Pancreas (tissue), 10 donors: ENCODE measurements at places on chromosomes 2 and 18. TPM values are rescaled to one million over a fixed set of nuclear protein-coding genes. Genes with fewer than 3 reads are reported as not detected.
A peak's percentile ranks its signal among the peaks of the same experiment; 100 is the strongest.

GRCh38 chr2:134372611-134373131 lies 118.8 kb downstream of the MGAT5 start:
- no peaks in the 10 kb centered on the region for H3K27me3 ChIP-seq
- DNase-seq, result no peak

- H3K4me1 ChIP-seq, result peaks cover 5% of the 10 kb centered on the region
- no peaks in the 10 kb centered on the region for H3K27me3 ChIP-seq
- H3K27ac ChIP-seq, result no peak overlapping the region
- no peak for DNase-seq
These were observed 114.6 kb downstream of the DOCK10 start for GRCh38 chr2:224927646-224928173.

Gene VWA3B
- not detected for total RNA-seq

GRCh38 chr2:24164416-24164973 lies 10.4 kb upstream of the FAM228A start:
- DNase-seq, result peak; percentile 17
- no peaks in the 10 kb centered on the region for H3K27me3 ChIP-seq
- H3K36me3 ChIP-seq, result no peaks in the 10 kb centered on the region
- H3K4me3 ChIP-seq, result no peak overlapping the region
- H3K27ac ChIP-seq, result no peak overlapping the region

Gene MAP3K19
- not detected for total RNA-seq

GRCh38 chr2:129775952-129776653 lies 203.4 kb upstream of the RAB6C start:
- H3K27me3 ChIP-seq, result no peaks in the 10 kb centered on the region
- H3K36me3 ChIP-seq, result no peaks in the 10 kb centered on the region
- no peak overlapping the region for H3K27ac ChIP-seq
- H3K4me1 ChIP-seq, result no peaks in the 10 kb centered on the region
- H3K4me3 ChIP-seq, result no peak overlapping the region

- no peaks in the 10 kb centered on the region for H3K36me3 ChIP-seq
- no peak overlapping the region for H3K27ac ChIP-seq
- no peak for DNase-seq
- H3K4me1 ChIP-seq, result no peaks in the 10 kb centered on the region
These were observed 142.3 kb downstream of the ACOXL start for GRCh38 chr2:110874453-110875383.

DNA sequence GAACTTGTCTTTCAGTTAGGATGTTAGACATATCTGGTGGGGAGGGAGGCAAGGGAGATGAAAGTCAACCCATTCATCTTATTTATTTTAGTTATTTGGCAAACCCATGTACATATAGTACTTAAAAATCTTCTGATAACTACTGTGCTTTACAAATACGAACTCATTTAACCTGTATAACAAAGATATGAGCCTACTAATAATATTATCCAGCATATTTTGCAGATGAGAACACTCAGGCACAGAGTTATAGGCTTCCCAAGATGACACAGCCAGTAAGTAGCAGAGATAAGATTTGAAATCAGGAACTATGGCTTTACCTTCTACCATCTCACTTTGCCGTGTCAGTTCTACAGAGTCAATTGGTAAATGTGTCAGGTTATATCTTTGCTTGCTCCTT lies 262.6 kb upstream of the DOK6 start:
- no peaks in the 10 kb centered on the region for H3K27me3 ChIP-seq
- no peaks in the 10 kb centered on the region for H3K4me1 ChIP-seq
- no peak overlapping the region for H3K27ac ChIP-seq
- DNase-seq, result no peak
- H3K4me3 ChIP-seq, result no peak overlapping the region
- H3K36me3 ChIP-seq, result no peaks in the 10 kb centered on the region

- DNase-seq, result no peak
- no peaks in the 10 kb centered on the region for H3K36me3 ChIP-seq
- no peaks in the 10 kb centered on the region for H3K4me1 ChIP-seq
These were observed 354.2 kb upstream of the GALNT5 start for GRCh38 chr2:156903335-156903734.

Gene GAREM2
- 4.0 TPM for total RNA-seq

DNA sequence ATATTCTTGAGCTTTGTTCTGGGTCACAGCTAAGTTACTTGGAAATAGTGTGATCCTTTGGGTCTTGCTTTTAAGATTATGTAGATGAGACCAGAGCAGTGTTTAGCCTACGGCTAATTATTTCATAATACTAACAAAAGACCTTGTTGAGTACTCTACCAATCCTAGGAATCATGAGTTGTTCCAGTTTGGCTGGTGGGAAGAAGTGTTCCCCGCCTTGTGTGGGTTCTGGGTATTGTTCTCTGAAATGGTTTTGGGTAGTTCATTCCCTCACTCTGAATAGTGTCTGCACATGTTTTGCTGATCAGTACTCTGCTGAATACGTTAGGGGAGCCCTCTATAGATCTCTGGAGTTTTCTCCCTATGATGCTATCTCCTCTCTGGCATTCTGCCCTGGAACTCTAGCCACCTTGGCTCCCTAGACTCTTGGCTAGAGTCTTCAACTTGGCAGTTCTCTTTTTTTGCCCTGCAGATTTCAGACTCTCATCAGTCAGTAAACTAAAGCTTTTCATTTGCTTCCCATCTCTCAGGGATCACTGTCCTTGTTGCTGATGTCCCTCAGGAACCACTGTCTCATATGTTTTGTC lies 48.4 kb downstream of the NEMP2 start:
- peaks cover 12% of the 10 kb centered on the region for H3K36me3 ChIP-seq
- DNase-seq, result no peak
- no peak overlapping the region for H3K4me3 ChIP-seq
- H3K27ac ChIP-seq, result no peak overlapping the region
- H3K27me3 ChIP-seq, result no peaks in the 10 kb centered on the region
- H3K4me1 ChIP-seq, result peaks cover 6% of the 10 kb centered on the region

- peaks cover 31% of the 10 kb centered on the region for H3K4me1 ChIP-seq
- peak; percentile 71 for DNase-seq
- no peak overlapping the region for H3K4me3 ChIP-seq
These were observed 41.9 kb upstream of the AAK1 start for GRCh38 chr2:69685321-69686048.

- H3K4me3 ChIP-seq, result no peak overlapping the region
- H3K27ac ChIP-seq, result no peak overlapping the region
- no peaks in the 10 kb centered on the region for H3K27me3 ChIP-seq
- no peaks in the 10 kb centered on the region for H3K4me1 ChIP-seq
These were observed 41.8 kb downstream of the TIMM21 start for GRCh38 chr18:74190086-74190485.

Gene DAPL1
- total RNA-seq, result 3.3 TPM

Gene LINC00305
- not detected for total RNA-seq

DNA sequence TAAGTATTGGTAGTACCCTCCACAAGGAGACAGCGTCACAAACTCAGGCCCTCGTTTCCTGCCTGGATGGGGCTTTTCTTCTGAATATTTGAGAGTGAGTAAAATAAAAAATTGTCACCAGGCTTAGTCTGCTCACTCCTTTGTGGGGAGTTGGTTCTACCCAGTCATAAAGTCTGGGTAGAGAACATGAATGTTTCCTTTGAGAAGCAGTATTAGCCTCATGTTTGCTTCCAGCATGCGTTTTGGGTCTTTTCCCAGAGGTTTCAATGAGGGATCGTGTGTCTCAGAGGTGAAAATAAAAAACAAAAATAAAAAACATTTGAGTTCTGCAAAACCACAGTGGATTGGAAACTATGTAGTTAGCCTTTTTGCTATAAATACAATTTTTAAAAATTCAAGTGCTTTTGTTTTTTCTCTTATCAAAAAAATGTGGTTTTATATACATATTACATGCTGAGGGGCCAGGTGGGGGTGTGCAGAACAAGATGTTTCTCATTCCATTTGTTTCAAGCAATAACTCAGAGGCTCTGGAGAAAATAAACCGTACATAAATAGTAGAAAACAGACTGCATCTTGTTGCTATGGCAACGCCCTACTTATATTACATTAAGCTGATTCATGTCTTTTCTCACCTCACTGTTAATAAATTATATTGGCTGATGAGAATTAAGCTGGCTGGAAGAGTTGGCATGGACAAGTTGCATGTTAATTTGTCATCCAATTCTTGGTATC lies 225.4 kb upstream of the FBXO11 start:
- no peaks in the 10 kb centered on the region for H3K36me3 ChIP-seq
- no peaks in the 10 kb centered on the region for H3K4me1 ChIP-seq
- H3K27ac ChIP-seq, result no peak overlapping the region
- H3K4me3 ChIP-seq, result no peak overlapping the region

Gene KCNG3
- 0.71 TPM for total RNA-seq

- H3K4me3 ChIP-seq, result no peak overlapping the region
- no peaks in the 10 kb centered on the region for H3K27me3 ChIP-seq
- H3K27ac ChIP-seq, result no peak overlapping the region
- H3K4me1 ChIP-seq, result no peaks in the 10 kb centered on the region
These were observed 216.8 kb downstream of the CAMKMT start for GRCh38 chr2:44578471-44579093.

- no peak overlapping the region for H3K27ac ChIP-seq
- H3K4me1 ChIP-seq, result no peaks in the 10 kb centered on the region
- no peak for DNase-seq
These were observed 1.1 kb downstream of the DCC start for GRCh38 chr18:52341103-52341432.

DNA sequence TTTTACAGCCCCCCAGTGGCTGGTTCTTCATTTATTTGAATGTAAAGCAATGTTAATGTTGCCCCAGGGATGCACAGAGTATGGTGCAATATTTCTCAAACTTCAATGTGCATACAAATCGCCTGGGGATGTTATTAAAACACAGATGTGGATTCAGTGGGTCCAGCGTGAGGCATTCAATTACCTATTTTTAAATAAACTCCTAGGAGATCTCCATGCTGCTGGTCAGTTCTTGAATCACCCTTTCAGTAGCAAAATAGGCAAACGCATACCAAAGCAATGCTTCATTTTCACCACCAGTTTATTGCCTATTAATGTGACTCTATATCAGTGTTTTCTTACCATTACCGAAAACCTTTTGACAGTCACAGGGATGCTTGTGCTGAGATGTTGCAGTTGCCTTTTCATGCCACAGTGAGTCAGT lies 530.7 kb downstream of the CBLN2 start:
- H3K27me3 ChIP-seq, result no peaks in the 10 kb centered on the region
- DNase-seq, result no peak
- H3K4me3 ChIP-seq, result no peak overlapping the region
- no peaks in the 10 kb centered on the region for H3K4me1 ChIP-seq

- no peaks in the 10 kb centered on the region for H3K36me3 ChIP-seq
- H3K27me3 ChIP-seq, result no peaks in the 10 kb centered on the region
- no peak overlapping the region for H3K4me3 ChIP-seq
- peaks cover 61% of the 10 kb centered on the region for H3K4me1 ChIP-seq
- DNase-seq, result no peak
These were observed 33.5 kb downstream of the PNO1 start for GRCh38 chr2:68190991-68191731.

DNA sequence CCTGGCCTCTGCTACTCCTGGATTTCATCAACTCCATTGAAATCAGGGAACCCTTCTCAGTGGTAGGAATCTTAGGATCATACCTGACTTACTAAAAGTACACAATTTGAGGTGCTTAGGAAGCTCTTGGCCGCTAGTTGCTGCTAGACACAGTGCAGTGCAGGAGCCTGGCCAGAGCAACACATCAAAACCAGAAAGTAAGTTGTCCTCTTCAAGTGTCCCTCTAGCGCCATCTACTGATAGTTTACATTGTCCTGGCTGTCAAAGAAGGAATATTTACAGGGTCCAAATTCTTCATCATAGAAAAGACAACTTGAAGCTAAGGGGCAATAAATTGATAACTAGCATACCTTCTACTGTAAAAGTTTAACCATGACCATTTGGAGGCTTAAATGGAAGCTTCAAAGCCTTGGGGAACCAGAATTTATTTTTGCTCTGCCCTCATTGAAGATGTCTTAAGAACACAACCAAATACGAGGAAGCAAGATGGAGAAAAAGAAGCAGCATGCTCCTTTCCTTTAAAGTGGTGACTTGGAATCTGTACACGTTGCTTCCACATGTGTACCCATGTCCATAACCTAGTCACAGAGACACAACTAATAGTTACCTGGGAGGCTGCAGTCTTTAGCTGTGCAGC lies 889.1 kb upstream of the GCFC2 start:
- no peaks in the 10 kb centered on the region for H3K27me3 ChIP-seq
- no peak overlapping the region for H3K4me3 ChIP-seq
- no peak overlapping the region for H3K27ac ChIP-seq

Gene DSC2
- total RNA-seq, result 8.8 TPM

DNA sequence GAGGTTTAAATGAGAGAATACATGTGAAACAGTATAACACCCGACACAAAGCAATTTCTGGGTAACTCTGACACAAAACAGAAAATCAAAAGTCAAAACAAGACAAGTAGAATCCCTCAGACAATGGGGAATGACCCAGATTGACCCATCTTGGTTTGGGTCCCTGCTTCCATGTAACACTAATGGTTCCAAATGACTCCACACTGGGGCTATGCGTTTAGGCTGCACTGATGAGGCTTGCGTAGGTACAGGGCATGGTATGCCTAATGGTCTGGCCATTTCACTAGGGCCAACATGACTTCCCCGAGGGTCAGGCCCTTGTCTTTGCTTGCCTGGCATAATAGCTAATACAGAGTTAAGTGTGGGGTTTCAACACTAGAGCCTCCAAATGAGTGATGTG lies 27.2 kb upstream of the NFE2L2 start:
- H3K27me3 ChIP-seq, result no peaks in the 10 kb centered on the region
- H3K27ac ChIP-seq, result no peak overlapping the region
- no peak for DNase-seq
- H3K4me1 ChIP-seq, result no peaks in the 10 kb centered on the region
- H3K4me3 ChIP-seq, result no peak overlapping the region
- H3K36me3 ChIP-seq, result no peaks in the 10 kb centered on the region

- no peaks in the 10 kb centered on the region for H3K27me3 ChIP-seq
- H3K27ac ChIP-seq, result no peak overlapping the region
These were observed 448.7 kb upstream of the TCF4 start for GRCh38 chr18:56036741-56037140.
